ENCODE measurements at places on chromosomes 12 and 14.
A peak's percentile ranks its signal among the peaks of the same experiment; 100 is the strongest.

GRCh38 chr12:974271-974862 is 16.7 kb upstream of the ERC1 start:
- no peak for DNase-seq

DNA sequence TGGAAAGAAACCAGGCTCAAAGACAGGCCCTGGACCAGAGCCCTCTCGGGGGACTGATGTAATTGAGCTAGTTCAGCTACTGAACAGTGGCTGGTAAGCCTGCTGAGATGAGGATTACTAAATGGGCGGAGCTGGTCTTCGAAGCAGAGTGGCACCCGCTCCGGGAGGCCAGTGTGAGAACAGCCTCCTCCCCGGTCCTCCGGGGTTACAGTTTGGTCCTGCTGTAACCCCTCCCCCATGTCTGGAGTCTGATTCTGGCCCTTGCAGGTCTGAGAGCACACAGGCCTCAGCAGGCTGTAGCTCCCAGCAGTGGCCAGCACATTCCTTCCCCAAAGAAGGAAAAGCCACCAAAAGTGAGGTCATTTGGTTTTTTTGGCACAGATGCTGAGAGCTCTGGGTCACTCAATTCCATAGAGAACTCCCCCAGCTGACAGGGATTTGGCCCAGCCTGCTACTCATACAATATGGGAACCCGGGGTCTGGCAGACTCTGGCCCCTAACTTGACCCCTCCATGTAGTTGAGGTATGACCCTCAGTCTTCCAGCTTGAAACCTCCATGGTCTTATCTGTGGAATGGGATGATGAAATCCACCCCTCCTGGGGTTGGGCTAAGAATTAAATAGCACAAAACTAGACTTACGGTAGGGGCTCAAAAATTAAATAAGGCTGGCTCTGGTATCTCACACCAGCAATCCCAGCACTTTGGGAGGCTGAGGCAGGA is 39.0 kb downstream of the ACTN1 start:
- DNase-seq: peak; percentile 84

DNA sequence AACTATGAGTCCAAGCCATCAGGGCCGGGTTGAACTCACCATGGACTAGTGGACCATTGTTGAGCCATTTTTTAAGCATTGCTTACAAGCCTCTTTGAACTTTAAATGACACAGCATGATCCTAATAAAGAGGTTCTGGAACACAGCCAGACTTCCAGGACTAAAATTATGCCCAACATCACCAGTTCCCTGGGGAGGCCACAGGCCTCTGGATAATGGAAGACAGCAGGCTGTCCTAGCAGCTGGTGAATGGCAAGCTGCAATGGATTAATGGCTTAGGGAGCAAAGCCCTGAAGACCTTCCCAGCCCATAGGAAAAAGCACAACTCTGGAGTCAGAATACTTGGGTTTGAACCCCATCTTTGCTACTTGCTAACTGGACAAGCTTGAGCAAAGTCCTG is 71.3 kb downstream of the FLRT2 start:
- DNase-seq: no peak

GRCh38 chr12:52210186-52210924 is 18.5 kb upstream of the KRT80 start:
- peak; percentile 66 for DNase-seq

- DNase-seq: peak; percentile 62
These were observed 595 bp upstream of the METAP2 start for GRCh38 chr12:95473231-95473883.

GRCh38 chr12:2974560-2974971 is 15.4 kb downstream of the TEAD4 start:
- no peak for DNase-seq

DNA sequence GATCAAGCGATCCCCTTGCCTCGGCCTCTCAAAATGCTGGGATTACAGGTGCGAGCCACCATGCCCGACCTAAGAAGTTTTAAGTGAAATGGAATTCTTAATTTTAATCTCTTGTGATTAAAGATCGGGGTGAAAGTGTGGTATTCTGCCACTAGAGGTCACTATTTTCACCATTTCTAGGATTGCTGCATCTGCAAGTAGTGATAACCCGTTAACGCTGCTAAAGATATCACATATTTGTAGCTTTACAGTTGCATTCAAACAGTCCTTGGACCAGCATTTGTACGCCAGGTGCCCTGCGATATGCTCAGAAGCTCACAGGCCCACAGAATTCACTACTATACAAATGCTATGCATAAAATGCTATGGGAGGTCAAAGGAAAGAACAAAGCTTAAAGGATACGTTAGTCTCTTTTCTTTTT is 19.3 kb downstream of the CCDC62 start:
- peak; percentile 25 for DNase-seq

- DNase-seq: no peak
These were observed 171.9 kb downstream of the RGS6 start for GRCh38 chr14:72104011-72104613.

- peak; percentile 38 for DNase-seq
These were observed 425.3 kb downstream of the ZFP36L1 start for GRCh38 chr14:68367536-68367935.

- DNase-seq: no peak
These were observed 118.1 kb downstream of the SLC38A1 start for GRCh38 chr12:46150735-46151134.

DNA sequence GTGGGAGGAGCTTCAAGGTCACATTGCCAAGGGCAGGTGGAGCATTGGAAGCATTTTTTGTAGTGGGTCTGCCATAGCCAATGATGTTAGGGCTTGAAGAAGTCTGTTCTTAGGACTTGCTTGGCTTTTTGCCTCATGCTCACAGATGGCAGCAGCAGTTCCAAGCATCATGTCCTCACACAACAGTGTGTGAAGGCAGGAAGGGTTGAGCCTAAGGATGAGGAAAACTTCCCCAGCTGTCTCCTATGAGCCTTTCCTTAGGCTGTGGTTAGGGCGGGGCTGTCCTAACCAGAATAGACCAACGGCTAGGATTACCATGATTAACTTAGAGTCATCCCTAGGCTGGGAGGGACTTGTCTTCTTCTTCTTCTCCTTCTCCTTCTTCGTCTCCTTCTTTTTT is 76.2 kb upstream of the KCNA1 start:
- DNase-seq: no peak

DNA sequence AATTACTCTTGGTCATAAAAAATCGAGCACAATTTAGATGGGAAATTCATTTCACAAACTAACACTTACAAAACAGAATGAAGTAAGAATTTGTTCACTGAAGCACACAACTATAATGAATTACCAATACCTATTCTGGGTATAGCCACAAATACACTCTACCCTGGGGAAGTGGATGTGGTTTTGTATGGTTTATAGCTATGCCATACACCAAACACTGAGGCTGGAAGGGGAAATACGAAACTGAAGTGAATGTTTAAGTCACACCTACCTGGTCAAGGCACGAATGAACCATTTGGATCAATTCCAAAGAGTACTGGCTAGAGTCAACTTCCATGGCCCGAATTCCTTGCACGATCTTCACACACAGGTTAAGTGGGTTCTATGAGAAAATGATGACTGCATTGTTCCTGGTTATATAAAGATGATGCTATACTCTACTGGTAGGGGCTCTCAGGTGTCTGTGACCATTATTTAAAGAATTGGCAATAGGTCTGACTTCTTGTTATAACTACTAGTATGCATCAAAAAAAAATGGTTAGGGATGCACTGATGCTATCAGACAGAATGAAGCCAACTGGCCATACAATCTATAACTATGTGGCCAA is 12.8 kb downstream of the NEK9 start:
- no peak for DNase-seq

DNA sequence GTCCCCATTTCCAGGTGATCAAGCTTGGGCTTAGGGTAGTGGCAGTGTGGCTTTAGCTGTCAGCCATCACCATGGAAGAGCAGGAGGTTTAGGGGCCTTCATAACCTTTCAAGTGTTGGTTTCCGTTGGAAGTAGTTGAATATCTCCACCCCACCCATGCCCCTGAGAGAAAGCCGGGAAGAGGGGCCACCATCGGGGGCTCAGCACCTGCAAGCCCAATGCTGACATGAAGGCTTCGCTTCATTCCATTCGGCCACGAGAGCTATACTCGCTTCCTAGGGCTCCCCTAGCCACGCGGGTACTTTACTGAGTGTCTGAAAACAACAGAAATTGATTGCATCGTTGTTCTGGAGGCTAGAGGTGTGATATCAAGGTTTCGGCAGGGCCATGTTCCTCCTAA is 234.8 kb downstream of the ZFP36L1 start:
- no peak for DNase-seq

GRCh38 chr12:118052324-118053070 is 8.5 kb downstream of the WSB2 start:
- DNase-seq: peak; percentile 44

GRCh38 chr12:131555197-131555846 is 155.6 kb upstream of the SFSWAP start:
- DNase-seq: no peak

DNA sequence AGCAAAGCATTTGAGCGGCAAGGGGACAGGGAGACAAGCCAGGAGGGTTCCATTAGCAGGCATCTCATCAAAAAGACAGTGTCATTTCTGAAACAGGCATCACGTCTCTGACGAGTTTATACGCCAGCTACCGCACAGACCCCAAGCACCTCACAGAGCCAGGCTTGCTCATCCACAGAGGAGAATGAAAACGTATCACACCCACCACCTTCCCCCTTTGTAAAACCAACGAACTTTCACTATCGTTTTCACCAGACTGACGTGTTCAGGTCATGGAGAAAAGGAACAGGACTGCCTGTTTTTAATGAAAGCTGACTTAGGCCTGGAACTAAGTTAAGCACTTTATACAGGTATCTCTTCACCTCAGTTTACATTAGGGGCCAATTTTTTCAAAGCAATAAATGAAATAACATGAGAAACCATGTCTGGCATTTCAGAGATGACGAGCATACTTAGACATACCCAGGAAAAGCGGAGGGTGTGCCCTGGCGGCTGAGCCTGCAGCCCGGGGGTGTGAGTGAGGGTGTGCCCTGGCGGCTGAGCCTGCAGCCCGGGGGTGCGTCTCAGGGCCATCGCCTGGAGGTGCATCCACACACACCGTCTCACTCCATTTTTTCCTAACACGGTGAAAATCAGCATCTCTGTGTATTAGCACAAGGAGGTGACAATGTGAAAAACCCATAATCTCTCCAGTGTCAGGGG is 41.9 kb downstream of the STX2 start:
- DNase-seq: no peak

- no peak for DNase-seq
These were observed 128.6 kb upstream of the PLEKHG7 start for GRCh38 chr12:92574051-92574783.

- no peak for DNase-seq
These were observed 99.6 kb downstream of the SLC25A47 start for GRCh38 chr14:100422556-100423316.

DNA sequence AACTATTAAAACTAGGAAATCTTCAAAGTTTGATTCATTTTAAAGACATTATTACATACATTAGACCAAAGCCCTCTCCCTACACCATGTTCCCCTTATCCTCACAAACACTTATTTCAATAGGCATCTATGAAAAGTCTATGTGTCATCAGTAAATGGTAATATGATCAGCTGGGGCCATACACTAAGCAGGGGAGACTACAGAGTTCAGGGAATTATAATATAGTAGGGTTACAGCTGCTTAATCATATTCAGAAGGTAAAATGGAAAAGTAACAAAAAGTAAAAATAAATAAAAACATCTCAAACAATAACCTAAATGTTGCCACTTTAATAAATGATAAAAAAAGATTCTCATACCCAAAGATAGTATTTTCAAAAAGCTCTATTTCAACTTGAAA is 29.1 kb downstream of the PAWR start:
- DNase-seq: no peak

DNA sequence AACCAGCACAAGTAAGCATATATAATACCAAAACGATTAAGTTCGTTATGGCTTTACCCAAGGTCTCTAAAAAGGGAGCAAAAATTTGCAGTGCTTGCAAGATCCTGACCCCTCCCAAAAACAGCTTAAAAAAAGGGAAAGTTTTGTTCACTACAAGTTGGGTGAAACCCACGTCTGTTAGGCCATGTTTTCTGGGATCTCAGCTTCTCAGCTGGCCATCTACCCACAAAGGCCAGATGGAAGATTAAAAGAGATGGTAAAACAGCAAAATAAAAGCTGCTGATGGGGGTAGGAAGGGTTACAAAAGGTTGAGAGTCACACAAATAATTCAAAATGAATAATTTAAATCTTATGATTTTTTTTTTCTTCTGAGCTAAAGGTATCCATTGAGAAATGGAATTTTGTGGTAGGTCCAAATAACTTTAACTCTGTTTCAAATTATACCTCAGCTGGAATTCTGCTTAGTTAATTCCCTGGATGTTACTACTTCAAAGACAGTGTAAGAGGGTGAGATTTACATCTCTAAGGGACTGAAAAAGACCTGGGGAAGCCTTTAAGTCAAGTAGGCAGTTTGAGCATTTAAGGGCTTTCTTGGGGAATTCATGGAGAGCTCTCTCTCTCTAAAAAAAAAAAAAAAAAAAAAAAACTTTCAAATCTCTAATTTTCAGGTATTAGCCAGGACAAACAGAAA is 185.6 kb upstream of the NAV3 start:
- DNase-seq: no peak

GRCh38 chr12:76909290-76909689 is 30.5 kb upstream of the CSRP2 start:
- no peak for DNase-seq

DNA sequence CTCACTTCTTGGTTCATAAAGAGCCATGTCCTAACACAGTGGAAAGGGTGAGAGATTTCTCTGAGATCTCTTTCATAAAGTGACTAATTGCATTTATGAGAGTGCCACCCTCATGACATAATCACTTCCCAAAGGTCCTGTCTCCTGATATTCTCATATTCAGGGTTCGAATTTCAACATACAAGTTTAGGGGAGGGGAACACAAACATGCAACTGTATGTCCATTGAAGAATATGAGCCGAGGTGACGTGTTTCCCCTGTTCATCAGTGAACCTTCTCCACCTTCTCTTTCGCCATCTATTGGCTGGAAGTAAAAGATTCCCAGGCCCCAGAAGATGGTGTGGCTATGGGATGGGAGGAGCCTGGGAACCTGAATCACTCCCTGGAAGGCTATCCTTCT is 354.2 kb upstream of the ATP2B1 start:
- no peak for DNase-seq

DNA sequence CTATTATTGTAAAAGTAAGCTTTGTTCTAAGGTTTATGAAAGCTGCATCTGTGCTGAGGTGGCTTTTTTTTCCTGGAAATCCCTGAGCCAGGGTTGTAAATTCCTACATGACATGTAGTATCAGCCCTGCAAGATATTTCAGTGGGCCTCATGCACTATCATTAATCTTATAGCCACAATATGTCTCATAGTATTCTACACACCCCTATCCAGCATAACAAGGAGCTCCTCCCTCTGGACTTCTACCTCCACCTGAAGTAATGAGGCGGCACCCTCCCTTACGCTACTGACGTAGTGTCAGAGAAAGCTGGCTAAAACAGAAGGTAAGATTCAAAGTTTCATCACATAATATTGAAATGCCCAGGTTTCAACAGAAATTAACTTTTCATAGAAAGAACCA is 35.5 kb downstream of the SLC5A8 start:
- no peak for DNase-seq

- DNase-seq: no peak
These were observed 10.0 kb downstream of the DDX51 start for GRCh38 chr12:132133952-132134652.
